ENCODE measurements at places on chromosomes 2 and 18. TPM values are rescaled to one million over a fixed set of nuclear protein-coding genes. Genes with fewer than 3 reads are reported as not detected.

ZBTB14 gene
- total RNA-seq, result 22.4 TPM

DNA sequence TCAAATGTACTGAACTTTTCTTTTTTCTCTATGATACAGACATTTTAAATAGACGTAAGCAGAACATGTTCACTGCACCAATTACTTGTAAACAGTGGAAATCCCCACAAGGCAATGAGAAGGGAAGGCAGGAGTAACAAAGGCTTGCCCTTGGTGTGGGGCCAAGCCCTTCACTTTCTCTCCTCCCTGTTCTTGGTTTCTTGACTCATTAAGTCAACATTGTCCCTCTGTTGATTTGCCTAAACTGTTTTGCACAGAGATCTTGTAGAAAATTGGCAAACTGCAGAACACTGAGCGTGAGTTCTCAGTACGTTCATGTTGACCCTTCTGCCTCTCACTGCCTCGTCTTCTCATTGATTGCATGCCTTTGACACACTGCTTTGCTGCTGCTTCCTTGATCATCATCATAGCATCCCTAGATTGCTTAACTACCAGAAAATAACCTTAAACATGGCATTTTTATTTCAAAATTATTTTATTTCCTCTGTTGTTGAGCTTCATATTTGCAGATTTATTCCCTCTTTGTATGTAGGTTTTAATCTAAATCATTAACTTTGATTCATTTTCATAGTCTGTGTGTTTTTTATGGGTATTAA is 257.7 kb downstream of the PTGR3 start:
- no peak overlapping the region for H3K27ac ChIP-seq
- H3K36me3 ChIP-seq, result peaks cover 2% of the 10 kb centered on the region
- no peak for DNase-seq
- no peaks in the 10 kb centered on the region for H3K27me3 ChIP-seq
- no peak overlapping the region for H3K4me3 ChIP-seq

CRYGD gene
- not detected for total RNA-seq

EIF4E2 gene
- total RNA-seq, result 89.0 TPM

- no peak for DNase-seq
- H3K4me3 ChIP-seq, result no peak overlapping the region
- H3K27ac ChIP-seq, result peak overlapping the region; percentile 52
- peaks cover 19% of the 10 kb centered on the region for H3K4me1 ChIP-seq
Measured at GRCh38 chr2:16739778-16740581, 74.3 kb upstream of the CYRIA start.

DNA sequence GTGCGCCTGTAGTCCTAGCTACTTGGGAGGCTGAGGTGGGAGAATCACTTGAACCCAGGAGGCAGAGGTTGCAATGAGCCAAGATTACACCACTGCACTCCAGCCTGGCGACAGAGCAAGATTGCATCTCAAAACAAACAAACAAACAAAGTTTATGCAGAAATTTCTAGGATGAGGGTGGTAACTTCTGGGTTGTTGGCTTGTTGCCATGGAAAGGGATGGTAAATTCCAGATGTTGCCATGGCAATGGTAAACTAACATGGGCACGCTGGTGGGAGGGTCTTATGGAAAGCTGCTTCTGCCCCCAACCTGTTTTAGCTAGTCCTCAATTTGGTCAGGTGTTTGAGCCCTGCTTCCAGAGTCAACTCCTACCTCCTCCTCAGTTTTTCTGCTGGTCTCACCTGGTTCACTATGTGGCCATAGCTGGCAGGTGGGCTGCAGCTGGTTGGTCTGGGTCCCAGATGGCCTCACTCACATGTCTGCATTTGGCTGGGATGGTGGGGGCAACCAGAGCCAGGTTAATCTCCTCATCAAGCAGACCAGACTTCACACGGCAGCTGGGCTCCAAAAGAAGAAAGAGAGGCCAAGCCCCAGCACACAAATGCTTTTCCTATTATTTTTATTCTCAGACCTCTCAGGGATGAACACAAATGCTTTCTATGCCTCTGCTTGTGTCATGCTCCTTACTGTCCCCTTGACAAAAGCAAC is 26.6 kb upstream of the TEX44 start:
- H3K36me3 ChIP-seq, result no peaks in the 10 kb centered on the region
- no peak overlapping the region for H3K27ac ChIP-seq
- no peaks in the 10 kb centered on the region for H3K27me3 ChIP-seq
- no peaks in the 10 kb centered on the region for H3K4me1 ChIP-seq
- no peak overlapping the region for H3K4me3 ChIP-seq

DNA sequence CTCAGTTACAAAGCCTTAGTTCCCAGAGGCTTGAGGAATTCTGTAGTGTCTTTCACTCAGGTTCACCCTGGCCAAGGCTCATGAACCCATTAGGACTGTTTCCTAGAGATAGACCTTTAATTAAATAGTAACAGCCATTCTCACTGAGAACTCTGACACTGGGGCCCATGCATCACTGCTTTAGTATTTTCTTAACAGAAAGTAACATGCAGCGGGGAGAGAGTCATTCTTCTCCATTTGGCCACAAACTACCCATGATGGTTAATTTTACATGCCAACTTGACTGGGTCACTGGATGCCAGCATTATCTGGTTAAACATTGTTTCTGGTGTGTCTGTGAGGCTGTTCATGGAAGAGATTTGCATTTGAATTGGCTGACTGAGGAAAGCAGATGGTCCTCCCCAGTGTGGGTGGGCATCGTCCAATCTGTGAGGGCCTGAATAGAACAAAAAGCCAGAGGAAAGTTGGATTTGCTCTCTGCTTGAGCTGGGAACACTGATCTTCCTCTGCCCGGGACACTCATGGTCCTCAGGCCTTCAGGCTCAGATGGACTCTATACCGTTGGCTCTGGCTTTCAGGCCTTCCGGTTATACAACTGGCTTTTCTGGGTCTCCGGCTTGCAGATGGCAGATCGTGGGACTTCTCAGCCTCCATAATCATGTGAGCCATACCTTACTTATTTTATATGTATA is 5.6 kb upstream of the CPLX4 start:
- H3K4me1 ChIP-seq, result peaks cover 4% of the 10 kb centered on the region
- H3K36me3 ChIP-seq, result peaks cover 19% of the 10 kb centered on the region
- H3K27me3 ChIP-seq, result peaks cover 9% of the 10 kb centered on the region
- no peak overlapping the region for H3K27ac ChIP-seq
- no peak for DNase-seq
- no peak overlapping the region for H3K4me3 ChIP-seq

GRCh38 chr2:201882353-201883090 is 76.2 kb downstream of the CDK15 start:
- H3K36me3 ChIP-seq, result no peaks in the 10 kb centered on the region
- peaks cover 38% of the 10 kb centered on the region for H3K4me1 ChIP-seq
- H3K4me3 ChIP-seq, result peak overlapping the region; percentile 12
- peaks cover 6% of the 10 kb centered on the region for H3K27me3 ChIP-seq
- H3K27ac ChIP-seq, result peak overlapping the region; percentile 54
- DNase-seq, result no peak

DNA sequence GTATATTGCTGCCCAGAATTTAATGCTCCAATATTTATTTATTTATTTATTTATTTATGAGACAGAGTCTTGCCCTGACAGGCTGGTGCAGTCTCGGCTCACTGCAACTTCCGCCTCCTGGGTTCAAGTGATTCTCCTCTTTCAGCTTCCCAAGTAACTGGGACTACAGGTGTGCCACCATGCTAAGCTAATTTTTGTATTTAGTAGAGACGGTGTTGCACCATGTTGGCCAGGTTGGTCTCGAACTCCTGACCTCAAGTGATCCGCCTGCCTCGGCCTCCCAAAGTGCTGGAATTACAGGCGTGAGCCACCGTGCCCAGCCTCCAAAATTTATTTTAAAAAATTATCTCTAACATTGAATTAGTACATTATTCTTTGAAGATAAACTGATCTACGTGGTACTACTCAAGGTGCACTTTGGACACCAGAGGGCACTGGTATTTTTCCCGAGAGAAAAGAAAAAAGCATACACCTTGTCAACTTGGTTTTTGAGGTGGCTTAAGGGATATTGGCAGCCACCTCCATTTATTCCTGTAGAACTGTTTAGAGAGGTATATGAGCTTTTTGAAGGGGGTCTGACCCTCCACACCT is 1.4 kb upstream of the IDH1 start:
- H3K27me3 ChIP-seq, result no peaks in the 10 kb centered on the region
- no peak overlapping the region for H3K27ac ChIP-seq
- H3K4me1 ChIP-seq, result peaks cover 47% of the 10 kb centered on the region

- no peak overlapping the region for H3K27ac ChIP-seq
- H3K4me1 ChIP-seq, result peaks cover 13% of the 10 kb centered on the region
- no peaks in the 10 kb centered on the region for H3K27me3 ChIP-seq
- H3K36me3 ChIP-seq, result peaks cover 2% of the 10 kb centered on the region
Measured at GRCh38 chr2:937530-937929, 13.1 kb upstream of the SNTG2 start.

GRCh38 chr18:45650321-45650720 is 35.0 kb downstream of the SLC14A2 start:
- peaks cover 4% of the 10 kb centered on the region for H3K27me3 ChIP-seq
- no peaks in the 10 kb centered on the region for H3K4me1 ChIP-seq
- no peak overlapping the region for H3K27ac ChIP-seq
- DNase-seq, result no peak
- H3K4me3 ChIP-seq, result no peak overlapping the region

DNA sequence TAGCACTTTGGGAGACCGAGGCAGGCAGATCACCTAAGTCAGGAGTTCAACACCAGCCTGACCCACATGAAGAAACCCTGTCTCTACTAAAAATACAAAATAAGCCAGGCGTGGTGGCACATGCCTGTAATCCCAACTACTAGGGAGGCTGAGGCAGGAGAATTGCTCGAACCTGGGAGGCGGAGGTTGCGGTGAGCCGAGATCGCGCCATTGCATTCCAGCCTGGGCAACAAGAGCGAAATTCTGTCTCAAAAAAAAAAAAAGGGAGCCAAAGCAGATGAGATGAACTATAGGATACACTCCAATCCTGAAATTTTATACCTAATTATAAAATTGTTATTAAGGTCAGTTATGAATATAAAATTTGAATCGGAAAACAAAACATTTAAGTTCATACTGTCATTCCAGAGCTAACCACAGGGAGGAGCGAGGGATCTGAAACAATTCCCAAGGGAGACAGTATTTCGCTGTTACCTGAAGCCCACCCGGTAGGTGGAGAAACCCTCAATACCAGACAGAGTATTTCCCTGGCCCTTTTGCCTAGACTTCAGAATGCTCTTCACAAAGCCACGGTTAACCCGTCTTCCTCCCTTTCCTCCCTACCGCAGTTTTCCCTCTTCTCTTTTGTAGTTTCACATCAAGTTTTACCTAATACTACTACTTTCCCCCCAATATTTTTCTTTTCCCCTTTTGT is 1.4 kb downstream of the PPM1G start:
- H3K4me1 ChIP-seq, result peaks cover 36% of the 10 kb centered on the region

GRCh38 chr18:42706029-42706608 is 409.4 kb downstream of the RIT2 start:
- no peaks in the 10 kb centered on the region for H3K36me3 ChIP-seq
- H3K27ac ChIP-seq, result peak overlapping the region; percentile 53
- H3K4me3 ChIP-seq, result no peak overlapping the region
- H3K27me3 ChIP-seq, result no peaks in the 10 kb centered on the region
- H3K4me1 ChIP-seq, result peaks cover 16% of the 10 kb centered on the region

DNA sequence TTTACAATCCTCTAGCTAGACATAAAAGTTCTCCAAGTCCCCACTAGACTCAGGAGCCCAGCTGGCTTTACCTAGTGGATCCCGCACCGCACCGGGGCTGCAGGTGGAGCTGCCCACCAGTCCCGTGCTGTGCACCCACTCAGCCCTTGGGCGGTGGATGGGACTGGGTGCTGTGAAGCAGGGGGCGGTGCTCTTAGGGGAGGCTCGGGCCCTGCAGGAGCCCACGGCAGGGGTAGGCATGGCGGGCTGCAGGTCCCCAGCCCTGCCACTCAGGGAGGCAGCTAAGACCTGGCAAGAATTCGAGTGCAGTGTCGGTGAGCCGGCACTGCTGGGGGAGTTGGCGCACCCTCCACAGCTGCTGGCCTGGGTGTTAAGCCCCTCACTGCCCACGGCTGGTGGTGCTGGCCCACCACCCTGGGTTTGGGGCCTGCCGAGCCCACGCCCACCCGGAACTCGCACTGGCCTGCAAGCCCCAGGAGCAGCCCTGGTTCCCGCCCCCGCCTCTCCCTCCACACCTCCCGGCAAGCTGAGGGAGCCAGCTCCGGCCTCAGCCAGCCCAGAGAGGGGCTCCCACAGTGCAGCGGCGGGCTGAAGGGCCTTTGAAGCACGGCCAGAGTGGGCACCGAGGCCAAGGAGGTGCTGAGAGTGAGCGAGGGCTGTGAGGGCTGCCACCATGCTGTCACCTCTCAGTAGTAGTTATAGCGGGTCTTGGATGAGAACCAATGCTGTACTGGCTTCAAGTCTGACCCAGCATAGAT is 255.2 kb downstream of the CDH7 start:
- DNase-seq, result no peak
- H3K27me3 ChIP-seq, result no peaks in the 10 kb centered on the region
- no peaks in the 10 kb centered on the region for H3K4me1 ChIP-seq
- H3K36me3 ChIP-seq, result no peaks in the 10 kb centered on the region
- H3K27ac ChIP-seq, result no peak overlapping the region
- no peak overlapping the region for H3K4me3 ChIP-seq

GRCh38 chr18:26133652-26134051 is at the start of gene PSMA8:
PSMA8 (plus strand) TSS chr18:26133869; CDS start chr18:26133966, 97 bp downstream.
- H3K36me3 ChIP-seq, result no peaks in the 10 kb centered on the region
- no peaks in the 10 kb centered on the region for H3K27me3 ChIP-seq
- H3K27ac ChIP-seq, result no peak within 1 kb of the TSS
- no peak for DNase-seq
- H3K4me1 ChIP-seq, result no peaks in the 10 kb centered on the region

DNA sequence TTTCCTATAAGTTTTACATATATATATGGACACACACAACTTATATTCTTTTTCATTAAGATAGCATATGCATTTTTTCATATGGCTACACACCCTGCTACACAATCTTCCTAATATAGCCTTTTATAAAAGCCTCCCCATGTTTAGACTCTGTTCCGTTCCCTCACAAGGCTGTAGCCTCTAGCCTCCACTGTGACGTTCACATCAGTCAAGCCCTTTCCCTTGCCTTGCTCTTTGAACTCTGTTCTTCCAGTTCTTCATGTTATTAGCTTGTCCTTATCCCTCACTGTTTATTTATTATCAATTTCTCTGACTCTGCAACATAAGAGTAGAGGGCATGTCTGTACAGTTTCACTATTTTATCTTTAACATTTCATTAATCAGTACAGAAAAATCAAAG is 38.9 kb downstream of the HADHB start:
- DNase-seq, result no peak
- no peak overlapping the region for H3K4me3 ChIP-seq
- no peaks in the 10 kb centered on the region for H3K27me3 ChIP-seq
- H3K27ac ChIP-seq, result no peak overlapping the region
- no peaks in the 10 kb centered on the region for H3K4me1 ChIP-seq

LDLRAD4 gene
- 1.7 TPM for total RNA-seq

- no peak for DNase-seq
- peaks cover 9% of the 10 kb centered on the region for H3K36me3 ChIP-seq
- peak overlapping the region; percentile 15 for H3K4me3 ChIP-seq
- peaks cover 29% of the 10 kb centered on the region for H3K4me1 ChIP-seq
- peaks cover 48% of the 10 kb centered on the region for H3K27me3 ChIP-seq
Measured at GRCh38 chr2:8675543-8675942, 6.3 kb upstream of the ID2 start.

CAMKMT gene
- total RNA-seq, result 11.4 TPM
